Activated CD8-positive, alpha-beta T cell treated with anti-CD3 and anti-CD28 coated beads, Interleukin-2, amount 10 ng/mL, durations not matched to agents 7 days and 5 days (primary cell): ENCODE measurements at places on chromosomes 7 and 10.

GRCh38 chr7:28474640-28475039 is 62.3 kb downstream of the CREB5 start:
- no peaks in the 10 kb centered on the region for H3K4me1 ChIP-seq
- no peaks in the 10 kb centered on the region for H3K36me3 ChIP-seq
- H3K4me3 ChIP-seq = no peak overlapping the region
- H3K27ac ChIP-seq = no peak overlapping the region

- no peaks in the 10 kb centered on the region for H3K36me3 ChIP-seq
- H3K4me1 ChIP-seq = no peaks in the 10 kb centered on the region
- no peak for DNase-seq
- no peak overlapping the region for H3K4me3 ChIP-seq
Measured at GRCh38 chr7:11609096-11609670, 222.8 kb downstream of the THSD7A start.

GRCh38 chr7:860149-860548 is 16.2 kb upstream of the GET4 start:
- no peaks in the 10 kb centered on the region for H3K4me1 ChIP-seq
- no peaks in the 10 kb centered on the region for H3K27me3 ChIP-seq

GRCh38 chr10:107417446-107417845 is 252.9 kb upstream of the SORCS1 start:
- H3K4me1 ChIP-seq = no peaks in the 10 kb centered on the region
- H3K36me3 ChIP-seq = no peaks in the 10 kb centered on the region
- no peaks in the 10 kb centered on the region for H3K27me3 ChIP-seq
- no peak overlapping the region for H3K27ac ChIP-seq

DNA sequence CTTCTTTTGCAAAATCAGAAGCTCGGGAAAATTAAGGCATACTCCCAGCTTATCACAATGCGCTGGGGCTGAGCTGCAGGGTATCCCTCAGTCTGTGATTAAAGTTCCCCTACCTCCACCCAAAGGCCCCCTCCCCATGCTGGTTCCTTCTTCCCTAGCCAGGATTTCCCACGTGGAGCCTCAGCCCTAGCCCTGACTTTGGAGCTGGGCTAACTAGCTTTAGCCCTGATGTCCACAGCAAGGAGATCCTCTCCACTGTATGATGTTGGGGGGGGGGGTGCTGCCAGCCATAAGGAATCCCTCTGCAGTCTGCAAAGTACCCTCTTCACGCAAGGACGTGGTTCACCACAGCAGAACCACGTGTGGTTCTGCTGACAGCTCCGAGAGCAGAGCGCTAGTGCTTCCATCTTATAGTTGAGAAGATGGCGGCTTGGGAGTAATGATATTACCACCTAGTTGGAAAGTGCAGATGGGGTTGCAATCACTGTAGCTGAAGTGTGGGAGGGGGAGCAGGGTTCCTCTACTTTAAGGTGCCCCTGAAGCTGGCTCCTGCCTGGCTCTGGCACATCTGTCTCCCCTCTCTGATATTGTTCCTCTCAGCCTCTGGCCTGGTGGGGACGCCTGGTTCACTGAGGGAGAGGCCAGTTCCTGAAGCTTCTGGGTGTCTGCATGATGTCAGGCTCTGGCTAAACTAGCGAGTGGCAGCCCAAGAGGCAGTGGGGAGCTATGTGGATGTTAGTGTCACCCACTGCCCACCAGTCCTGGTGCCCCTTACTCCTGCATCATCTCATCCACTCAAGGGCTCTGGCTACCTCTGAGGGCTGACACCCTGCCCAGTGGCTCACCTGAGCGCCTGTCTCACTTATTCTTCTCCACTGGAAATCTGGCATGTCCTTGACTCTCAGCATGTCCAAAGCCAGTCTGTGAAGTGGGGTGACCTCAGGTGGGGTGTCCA is 270.7 kb downstream of the RPS24 start:
- H3K4me1 ChIP-seq = peaks cover 34% of the 10 kb centered on the region
- H3K27ac ChIP-seq = no peak overlapping the region
- no peak overlapping the region for H3K4me3 ChIP-seq
- H3K27me3 ChIP-seq = peaks cover 28% of the 10 kb centered on the region
- H3K36me3 ChIP-seq = peaks cover 2% of the 10 kb centered on the region

DNA sequence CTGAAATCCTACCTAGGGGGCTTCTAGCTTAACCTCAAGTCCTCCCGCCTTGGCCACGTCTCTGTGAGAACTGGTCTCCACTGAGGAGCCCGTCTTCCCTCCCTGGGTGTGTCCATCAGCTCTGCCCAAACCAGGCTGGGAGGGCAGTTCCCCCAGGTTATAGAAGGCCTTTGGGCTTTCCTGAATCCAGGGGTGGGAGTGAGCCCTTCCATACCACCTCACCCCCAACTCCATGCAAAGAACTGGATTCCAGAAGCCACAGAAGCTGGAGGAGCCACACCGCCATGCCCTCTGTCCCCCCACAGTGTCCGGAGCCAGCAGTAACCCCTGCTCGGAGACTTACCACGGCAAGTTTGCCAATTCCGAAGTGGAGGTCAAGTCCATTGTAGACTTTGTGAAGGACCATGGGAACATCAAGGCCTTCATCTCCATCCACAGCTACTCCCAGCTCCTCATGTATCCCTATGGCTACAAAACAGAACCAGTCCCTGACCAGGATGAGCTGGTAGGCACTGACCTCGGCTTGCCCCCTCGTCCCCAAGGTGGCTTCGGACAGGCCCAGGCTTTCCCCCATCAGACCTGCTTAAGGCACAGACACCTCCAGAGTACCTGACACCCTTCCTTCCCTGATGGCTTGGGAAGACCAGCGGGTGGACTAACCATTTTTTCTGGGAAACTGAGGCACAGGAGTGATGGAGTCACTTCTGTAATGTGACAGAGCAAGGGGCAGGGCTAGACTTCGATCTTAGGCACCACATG is 4.7 kb downstream of the CPA1 start:
- no peaks in the 10 kb centered on the region for H3K4me1 ChIP-seq
- no peak overlapping the region for H3K4me3 ChIP-seq
- DNase-seq = no peak
- no peak overlapping the region for H3K27ac ChIP-seq
- no peaks in the 10 kb centered on the region for H3K27me3 ChIP-seq

DNA sequence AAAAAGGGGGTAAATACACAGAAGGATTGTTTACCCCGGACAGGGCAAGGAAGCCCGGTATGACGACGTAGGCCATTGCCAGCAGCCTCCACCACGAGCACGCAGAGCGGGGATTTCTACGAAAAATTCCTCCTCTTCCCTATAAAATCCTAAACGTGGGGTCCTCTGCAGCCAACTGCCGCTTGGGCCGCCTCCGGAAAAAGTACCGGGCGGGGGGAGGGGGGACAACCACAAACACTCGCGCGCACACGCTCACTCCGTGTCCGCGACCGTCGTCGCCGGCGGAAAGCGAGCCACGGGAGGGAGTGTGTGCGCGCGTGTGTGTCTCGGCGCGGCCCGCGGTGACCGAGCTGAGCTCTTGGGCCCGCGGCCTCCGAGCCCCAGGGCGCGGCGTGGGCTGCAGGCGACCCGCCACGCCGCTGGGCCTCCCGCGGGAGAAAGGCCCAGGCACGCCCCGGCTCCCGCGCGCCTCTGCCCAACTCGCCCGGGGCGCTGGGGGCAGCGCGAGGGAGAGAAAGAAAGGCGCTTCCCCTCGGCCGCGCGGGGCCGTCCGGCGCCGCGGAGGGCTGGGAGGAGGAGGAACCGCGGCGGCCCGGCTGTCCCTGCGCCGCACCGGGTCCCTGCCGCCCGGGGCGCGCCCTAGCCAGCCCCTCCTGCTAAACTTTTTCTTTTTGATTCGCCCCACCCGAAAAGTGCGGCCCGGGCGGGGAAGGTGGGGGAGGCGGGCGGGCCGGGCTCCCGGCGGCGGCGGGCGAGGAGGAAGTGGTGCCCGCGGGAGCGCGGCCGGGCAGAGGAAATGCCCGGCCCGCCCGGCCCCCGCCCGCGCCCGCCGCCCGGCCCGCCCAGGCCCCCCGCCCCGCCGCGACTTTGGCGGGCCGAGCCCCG is 1.5 kb downstream of the CTBP2 start:
- H3K27ac ChIP-seq = no peak overlapping the region
- H3K4me3 ChIP-seq = peak overlapping the region; percentile 69
- H3K27me3 ChIP-seq = peaks cover 52% of the 10 kb centered on the region
- no peaks in the 10 kb centered on the region for H3K36me3 ChIP-seq
- peaks cover 11% of the 10 kb centered on the region for H3K4me1 ChIP-seq

- H3K27me3 ChIP-seq = peaks cover 23% of the 10 kb centered on the region
- H3K27ac ChIP-seq = no peak overlapping the region
- H3K4me1 ChIP-seq = peaks cover 17% of the 10 kb centered on the region
Measured at GRCh38 chr7:106225856-106226255, 58.9 kb downstream of the NAMPT start.

DNA sequence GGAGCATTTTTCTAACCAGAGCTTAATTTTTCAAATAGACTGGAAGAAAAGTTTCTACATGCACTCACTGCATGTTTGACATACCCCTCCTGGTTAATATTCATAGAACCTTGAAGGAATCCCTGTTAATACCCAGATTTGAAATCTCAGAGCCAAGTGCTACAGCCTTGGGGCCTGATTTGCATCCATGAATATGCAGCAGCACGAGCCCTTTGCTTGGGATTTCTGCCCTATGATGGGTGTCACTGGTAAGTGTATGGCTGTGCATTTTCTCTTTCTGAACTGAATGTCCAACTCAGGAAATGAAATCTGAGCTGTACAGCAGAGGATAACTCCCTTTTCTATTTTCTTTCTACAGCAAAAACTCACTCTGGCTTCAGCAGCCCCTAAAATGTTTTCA is 1157.5 kb downstream of the XPNPEP1 start:
- no peaks in the 10 kb centered on the region for H3K4me1 ChIP-seq
- no peak overlapping the region for H3K4me3 ChIP-seq
- H3K27me3 ChIP-seq = no peaks in the 10 kb centered on the region
- DNase-seq = no peak

GRCh38 chr7:47782792-47783191 is 165.5 kb downstream of the PKD1L1 start:
- H3K27ac ChIP-seq = no peak overlapping the region
- H3K4me3 ChIP-seq = no peak overlapping the region
- H3K27me3 ChIP-seq = no peaks in the 10 kb centered on the region
- no peaks in the 10 kb centered on the region for H3K4me1 ChIP-seq

GRCh38 chr7:39085590-39086049 is 107.9 kb downstream of the POU6F2 start:
- no peaks in the 10 kb centered on the region for H3K36me3 ChIP-seq
- H3K27ac ChIP-seq = no peak overlapping the region
- H3K27me3 ChIP-seq = peaks cover 10% of the 10 kb centered on the region
- no peaks in the 10 kb centered on the region for H3K4me1 ChIP-seq

DNA sequence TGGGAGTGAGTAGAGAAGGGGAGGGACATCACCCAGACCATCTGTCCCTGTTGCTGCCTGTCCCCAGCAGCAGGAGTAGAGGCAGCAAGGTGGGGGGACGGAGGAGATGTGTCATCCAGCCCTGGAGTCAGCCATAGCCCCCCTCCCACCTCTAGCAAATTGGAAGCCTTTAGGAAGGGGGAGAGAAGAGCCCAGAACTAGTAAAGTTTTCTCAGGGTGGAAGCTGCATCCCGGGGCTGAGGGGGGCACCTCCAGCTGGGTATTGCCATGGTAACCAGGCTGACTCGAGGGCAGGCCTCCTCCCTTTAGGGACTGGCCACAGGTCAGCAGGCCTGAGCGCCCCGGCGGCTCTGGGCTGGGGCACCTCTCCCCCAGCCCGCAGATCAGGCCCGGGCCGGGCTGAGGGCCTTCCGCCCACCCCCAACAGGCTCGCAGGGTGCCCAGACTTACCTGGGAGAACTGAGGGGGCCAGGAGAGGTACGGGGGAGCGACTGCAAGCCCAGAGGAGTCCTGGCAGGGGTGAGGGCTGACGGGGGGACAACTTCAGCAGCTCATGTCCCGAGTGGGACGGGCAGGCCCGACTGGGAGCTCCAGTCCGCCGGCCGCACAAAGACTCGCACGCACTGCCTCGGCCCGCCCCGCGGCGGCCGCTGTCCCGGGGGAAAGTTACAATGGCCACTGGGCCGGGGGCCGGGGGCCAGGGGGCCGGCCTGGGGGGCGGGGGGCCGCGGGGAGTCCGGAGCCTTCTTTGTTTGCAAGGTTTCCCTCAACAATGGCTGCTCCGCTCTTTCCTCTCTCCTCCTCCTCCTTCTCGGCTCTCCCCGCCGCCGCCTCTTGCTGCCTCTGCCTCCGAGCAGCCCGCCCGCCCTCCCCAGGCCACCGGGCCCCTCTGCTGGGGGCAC is 6.0 kb downstream of the LDB1 start:
- no peaks in the 10 kb centered on the region for H3K27me3 ChIP-seq
- H3K4me1 ChIP-seq = peaks cover 61% of the 10 kb centered on the region
- H3K36me3 ChIP-seq = peaks cover 41% of the 10 kb centered on the region
- peak overlapping the region; percentile 91 for H3K4me3 ChIP-seq
- peak overlapping the region; percentile 93 for H3K27ac ChIP-seq

GRCh38 chr10:131178521-131179331 is 132.8 kb downstream of the TCERG1L start:
- no peak for DNase-seq
- no peaks in the 10 kb centered on the region for H3K36me3 ChIP-seq
- no peaks in the 10 kb centered on the region for H3K27me3 ChIP-seq
- H3K27ac ChIP-seq = no peak overlapping the region
- no peak overlapping the region for H3K4me3 ChIP-seq

DNA sequence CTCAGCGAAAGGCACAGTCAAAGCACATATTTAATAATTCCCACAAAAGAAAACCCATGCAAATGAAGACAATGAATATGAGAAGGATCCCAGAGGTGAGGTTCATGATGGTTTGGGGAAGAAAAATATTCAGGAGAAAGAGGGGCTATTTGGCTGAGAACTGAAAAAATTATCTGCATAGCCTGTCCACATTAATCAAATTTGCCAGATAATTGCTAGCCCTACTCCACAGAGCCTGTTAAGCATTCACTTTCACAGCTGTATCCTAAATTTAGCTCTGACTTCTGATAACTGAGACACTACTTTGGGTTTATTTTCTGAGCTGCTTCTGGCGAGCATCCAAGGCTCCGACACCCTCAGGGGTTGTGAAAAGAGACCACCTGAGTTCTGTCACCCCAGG is 176.2 kb downstream of the HERPUD2 start:
- no peak overlapping the region for H3K4me3 ChIP-seq
- H3K4me1 ChIP-seq = no peaks in the 10 kb centered on the region
- H3K27me3 ChIP-seq = peaks cover 25% of the 10 kb centered on the region

- no peaks in the 10 kb centered on the region for H3K4me1 ChIP-seq
- peaks cover 2% of the 10 kb centered on the region for H3K27me3 ChIP-seq
Measured at GRCh38 chr7:112097524-112097923, 108.7 kb downstream of the DOCK4 start.

DNA sequence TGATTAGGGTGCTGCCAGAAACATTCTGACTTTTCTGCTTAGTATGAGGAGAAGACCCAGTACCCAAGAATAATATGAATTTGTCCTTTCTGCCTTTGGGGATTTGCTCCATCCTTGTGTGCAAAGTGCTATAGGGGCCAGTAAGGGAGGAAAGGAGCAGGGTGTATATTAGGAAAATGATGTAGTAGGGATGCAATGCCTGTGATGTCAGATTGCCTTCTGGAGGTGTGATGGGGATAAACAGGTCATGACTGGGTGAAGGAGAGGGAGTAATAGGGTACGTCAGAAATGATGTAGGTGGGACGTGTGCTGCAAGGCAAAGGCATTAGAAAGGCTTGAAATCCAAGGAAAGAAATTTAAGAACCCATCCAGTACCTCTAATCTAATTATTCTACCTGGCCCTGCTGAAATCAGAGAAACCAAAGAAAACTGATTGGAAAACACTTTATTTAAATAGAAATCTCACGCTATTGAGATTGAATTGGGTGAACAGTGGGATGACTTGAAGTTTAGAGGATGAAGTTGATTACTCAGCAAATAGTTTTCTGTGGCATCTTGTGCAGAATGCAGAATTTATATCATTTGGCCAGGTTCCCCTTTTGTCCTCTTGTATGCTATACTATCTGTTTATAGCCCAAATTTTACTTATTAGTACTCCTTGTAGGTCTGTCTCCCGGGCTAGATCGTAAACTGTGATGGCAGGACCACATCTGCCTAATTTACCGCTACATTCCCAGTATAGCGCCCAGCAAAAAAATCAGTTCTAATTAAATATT is 503.9 kb downstream of the SUGCT start:
- no peaks in the 10 kb centered on the region for H3K36me3 ChIP-seq
- no peak for DNase-seq
- no peaks in the 10 kb centered on the region for H3K4me1 ChIP-seq
- H3K4me3 ChIP-seq = no peak overlapping the region
- peaks cover 13% of the 10 kb centered on the region for H3K27me3 ChIP-seq
- H3K27ac ChIP-seq = no peak overlapping the region
